Non-pigmented ciliary epithelial cell (primary cell): ENCODE measurements at places on chromosomes 1 and 21.
A peak's percentile ranks its signal among the peaks of the same experiment; 100 is the strongest.

GRCh38 chr1:23551849-23552248 is 7.5 kb downstream of the ID3 start:
- no peak for DNase-seq

- no peak for DNase-seq
These were observed 169.4 kb downstream of the ASTN1 start for GRCh38 chr1:176994931-176995596.

DNA sequence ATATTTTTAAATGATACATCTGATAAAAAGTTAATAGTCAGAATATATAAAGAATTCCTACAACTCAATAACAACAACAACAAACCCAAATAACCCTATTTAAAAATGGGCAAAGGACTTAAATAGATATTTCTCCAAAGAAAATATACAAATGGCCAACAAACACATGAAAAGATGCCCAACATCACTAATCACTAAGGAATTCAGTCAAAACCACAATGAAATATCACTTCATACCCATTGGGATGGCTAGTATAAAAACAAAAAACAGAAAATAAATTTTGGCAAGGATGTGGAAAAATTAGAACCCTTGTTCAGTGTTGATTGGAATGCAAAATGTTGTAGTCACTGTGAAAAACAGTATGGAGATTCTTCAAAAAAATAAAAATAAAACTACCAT is 184.8 kb upstream of the RAB4A start:
- no peak for DNase-seq

DNA sequence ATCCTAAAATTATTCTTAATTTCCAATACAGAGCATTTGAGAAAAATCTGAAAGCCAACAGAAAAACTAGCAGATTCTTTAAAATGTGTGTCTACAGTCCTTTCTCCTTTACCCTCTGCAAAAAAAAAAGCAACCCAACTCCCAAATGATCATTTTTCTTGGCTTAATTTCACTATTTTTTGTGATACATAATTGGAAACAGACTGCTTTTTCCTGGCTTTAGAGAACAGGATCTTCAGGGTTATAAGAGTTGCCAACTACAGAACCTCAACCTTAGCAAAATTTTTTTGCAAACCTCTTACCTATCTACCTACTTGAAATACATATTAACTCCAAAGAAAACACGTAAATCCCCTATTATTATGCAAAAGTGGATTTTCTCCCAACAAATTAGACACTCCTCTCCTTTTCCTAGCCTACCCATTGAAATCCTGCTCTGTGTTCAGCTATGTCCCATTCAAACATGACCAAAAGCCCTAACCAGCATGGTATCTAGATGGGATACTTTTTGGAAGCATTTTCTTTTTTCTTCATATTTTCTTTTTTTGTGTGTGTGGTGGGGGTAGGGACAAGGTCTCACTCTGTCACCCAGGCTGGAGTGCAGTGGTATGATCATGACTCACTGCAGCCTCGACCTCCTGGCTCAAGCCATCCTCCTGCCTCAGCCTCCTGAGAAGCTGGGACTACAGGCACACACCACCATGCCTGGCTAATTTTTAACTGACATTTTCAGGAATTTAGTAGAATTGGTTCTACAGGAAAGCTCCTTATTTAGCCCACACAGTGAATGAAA is 9.0 kb downstream of the TGFBR3 start:
- no peak for DNase-seq

- no peak for DNase-seq
These were observed 104.0 kb downstream of the NIBAN1 start for GRCh38 chr1:184870319-184870718.

GRCh38 chr1:245604979-245605378 is 450.2 kb downstream of the KIF26B start:
- no peak for DNase-seq

DNA sequence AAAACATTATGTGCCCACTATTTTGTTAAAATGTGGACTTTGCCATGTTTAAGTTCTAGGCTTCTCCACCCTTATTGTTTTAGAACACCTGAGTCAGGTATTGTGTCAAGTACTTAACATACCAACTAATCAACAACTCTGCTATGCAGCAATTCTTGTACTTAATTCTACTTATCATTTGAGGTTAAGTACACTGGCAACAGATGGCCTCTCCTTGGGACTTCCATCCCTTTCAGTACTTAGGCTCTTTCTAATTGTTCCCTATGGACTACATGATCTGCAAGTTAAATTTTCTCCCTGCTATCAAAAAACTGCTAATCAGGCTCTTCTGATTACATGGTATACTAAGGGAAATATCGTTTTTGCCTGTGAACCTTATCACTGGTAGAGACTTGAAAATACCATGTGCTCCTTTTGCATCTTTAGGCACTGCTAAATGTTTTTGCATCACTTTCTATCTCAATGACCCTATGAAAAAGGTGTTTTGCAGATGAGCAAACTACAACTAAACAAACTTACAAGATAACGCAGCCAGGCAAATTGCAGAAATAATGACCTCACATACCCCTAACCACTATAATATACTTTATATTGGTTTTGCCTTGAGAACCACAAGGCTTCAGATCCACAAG is 18.9 kb downstream of the SFPQ start:
- DNase-seq, result no peak

DNA sequence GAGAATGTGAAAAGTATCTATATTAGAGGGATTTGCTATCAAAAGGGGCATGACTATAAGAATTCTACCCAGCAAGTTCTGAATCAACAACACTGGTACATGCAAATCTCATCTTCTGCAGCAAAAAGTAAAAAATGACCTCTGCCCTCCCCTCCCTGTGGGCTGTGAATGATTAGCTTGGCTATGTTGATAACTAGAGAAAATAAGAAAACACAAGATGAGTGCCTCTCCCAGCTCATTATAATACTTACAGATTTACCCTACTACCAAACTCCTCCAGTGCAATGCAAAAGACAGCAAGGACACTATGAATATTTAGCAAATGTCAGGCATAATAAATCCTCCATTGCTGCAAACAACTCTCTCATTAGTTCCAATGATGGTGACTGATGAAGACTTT is 102.4 kb downstream of the SLC45A1 start:
- no peak for DNase-seq

GRCh38 chr1:8232036-8232757 is 85.7 kb upstream of the SLC45A1 start:
- no peak for DNase-seq

GRCh38 chr1:233654658-233655280 is 40.9 kb downstream of the KCNK1 start:
- DNase-seq, result no peak

DNA sequence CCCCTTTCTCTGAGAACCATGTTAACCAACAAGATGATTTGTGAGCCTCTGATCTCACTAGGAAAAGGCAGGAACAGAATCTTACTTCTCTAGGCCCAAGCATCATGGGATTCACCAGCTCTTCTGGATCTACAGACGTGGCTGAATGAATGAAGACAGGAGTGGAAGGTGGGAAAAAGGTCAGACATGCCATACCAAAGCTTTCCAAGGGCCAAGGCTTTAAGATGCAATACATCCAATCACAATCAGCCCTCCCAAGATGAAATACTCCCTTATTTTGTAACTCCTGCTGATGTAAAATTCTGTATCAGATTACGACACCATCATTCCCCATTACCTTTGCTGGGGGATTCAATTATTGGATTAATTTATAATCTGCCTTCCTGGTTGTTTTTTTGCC is 80.9 kb downstream of the SSBP3 start:
- no peak for DNase-seq

GRCh38 chr21:34690041-34690792 is 21.4 kb downstream of the CLIC6 start:
- DNase-seq, result no peak

- no peak for DNase-seq
These were observed 1.3 kb upstream of the LIN28A start for GRCh38 chr1:26409191-26409807.

- DNase-seq, result no peak
These were observed 67.3 kb downstream of the ELAVL4 start for GRCh38 chr1:50175719-50176639.

DNA sequence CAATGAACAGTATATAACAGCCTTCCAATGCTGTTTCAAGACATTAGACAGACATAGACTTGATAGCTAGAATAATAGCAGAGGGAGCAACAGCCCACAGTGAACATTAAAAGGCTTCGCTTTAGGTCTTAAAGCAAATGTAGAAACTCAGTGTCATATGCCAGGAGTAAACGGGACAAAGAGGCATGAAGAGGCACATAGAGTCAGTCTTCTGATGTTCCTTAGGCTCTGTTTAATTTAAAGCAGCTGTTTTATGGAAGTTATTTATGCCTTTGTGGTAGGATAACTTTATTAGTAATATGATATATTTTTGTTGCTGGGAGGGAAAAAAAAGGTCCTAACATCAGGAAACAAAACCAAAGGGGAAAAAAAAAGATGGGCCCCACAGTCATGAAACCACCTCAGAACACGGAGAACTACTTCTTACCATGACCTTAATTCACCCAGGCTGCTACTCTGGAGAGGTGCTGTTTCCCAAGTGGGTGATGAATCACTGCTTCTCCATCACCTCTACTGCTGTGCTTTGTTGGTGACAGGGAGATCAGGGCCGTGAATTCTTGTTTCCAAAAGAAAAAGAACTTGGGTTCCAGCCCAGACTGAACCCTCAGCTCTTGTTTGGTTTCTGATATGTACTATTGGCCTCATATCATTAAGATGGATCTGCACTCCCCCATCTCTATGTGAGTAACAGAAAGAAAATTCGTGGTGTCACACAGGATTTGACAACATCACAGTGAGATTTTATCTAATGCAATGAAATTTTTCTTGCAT is 616.9 kb downstream of the KIF26B start:
- DNase-seq, result peak; percentile 81

DNA sequence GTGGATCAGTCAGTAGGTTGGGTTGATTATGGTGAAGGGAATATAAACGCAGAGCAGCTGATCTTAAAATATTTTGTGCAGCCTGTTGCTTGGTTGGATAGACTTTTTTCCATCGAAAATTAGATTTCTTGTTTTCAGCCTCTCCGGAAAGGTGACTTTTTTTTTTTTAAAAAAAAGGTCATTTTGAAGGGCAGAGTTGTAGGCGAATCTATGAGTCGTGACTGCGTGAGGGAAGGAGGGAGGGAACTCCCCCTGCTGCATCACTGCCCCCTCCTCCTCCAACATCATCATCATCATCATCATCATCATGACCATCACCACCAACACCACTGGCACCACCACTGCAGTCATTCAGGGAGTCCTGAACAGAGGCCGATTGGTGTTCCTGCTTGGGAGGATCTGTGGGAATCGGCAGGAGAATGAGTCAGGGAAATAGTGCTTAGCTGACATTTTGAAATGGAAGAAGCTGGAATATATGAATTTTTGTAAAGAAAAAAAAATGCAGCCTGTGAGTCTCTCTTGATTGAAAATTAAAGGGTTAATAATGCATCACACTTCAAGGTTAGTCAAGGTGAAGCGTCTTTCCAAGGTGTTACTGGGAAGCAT is 1.2 kb downstream of the ATP1B1 start:
- no peak for DNase-seq

- DNase-seq, result no peak
These were observed 34.9 kb downstream of the TRIM11 start for GRCh38 chr1:228371741-228372182.

DNA sequence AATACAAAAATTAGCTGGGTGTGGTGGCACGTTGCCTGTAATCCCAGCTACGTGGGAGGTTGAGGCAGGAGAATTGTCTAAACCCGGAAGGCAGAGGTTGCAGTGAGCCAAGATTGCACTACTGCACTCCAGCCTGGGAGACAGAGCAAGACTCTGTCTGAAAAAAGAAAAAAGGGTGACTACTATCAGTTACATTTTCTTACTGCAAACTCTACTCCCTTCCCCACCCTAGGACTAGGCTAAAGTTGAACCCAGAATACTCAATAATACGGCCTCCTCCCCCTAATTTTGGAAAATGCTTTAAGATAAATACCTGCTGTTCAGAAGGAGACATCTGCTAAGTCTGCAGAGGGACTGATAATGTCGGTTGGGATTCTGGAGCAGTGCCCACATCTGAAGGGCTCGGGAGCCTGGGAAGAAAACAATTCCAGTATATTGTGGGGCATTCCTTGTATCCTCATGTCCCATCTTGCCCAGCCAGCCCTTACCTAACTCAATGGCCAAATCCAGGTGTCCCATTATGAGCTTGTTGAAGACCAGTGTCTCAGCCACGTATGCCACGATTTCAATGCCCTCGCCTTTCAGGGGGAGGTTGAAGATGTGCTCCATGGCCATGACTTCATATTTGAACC is 89.7 kb downstream of the ADCY10 start:
- DNase-seq, result no peak

GRCh38 chr1:27960762-27961645 is 1.2 kb downstream of the XKR8 start:
- DNase-seq, result no peak

DNA sequence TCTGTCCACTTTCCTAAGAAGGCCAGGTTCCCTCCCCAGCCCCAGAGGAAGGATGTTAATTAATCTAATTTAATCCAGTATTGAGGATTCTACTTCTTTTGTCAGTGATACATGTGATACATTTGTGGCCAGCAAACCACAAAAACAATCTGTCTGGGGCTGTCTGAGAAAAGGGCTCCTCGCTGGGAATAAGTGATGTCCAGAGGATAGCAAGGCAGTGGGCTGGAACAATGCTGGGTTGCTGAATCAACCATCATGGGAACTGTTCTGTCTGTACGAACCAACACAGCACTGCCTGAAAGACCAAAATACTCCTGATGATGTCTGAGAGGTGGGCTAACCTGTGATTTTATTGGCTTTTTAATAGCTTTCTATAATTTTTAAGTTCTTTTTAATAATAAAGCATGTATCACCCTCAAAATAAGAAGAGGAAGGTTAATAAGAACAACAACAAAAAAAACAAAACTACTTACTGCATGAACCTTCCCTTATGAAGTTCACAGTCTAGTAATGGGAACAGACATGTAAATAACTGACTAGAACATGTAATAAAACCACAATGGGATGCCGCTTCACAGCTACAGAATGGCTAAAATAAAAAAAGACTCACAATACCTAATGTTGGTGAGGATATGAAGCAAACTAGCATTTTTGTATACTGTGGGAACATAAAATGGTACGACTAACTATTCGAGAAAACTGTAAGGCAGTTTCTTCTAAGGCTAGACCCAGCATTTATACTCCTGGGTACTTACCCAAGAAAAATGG is 11.4 kb upstream of the ADAR start:
- DNase-seq, result no peak

DNA sequence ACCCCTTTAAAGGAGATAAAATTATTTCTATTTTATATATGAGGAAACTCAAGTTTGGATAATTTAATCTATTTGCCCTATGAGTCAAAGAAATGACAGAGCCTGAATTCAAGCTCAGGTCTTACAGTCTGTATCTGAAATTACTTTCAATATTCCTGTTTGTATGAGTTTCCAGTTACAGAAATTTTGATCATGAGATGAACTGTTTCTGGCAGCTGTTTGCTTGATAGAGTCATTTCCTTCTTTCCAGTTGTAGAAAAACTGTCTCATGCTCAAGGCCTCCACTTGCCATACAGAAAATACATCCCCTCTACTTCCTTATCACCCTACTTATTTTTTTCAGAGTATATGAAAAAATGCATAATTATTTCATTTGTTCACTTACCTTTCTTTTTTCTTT is 87.6 kb downstream of the PTPRC start:
- peak; percentile 40 for DNase-seq

DNA sequence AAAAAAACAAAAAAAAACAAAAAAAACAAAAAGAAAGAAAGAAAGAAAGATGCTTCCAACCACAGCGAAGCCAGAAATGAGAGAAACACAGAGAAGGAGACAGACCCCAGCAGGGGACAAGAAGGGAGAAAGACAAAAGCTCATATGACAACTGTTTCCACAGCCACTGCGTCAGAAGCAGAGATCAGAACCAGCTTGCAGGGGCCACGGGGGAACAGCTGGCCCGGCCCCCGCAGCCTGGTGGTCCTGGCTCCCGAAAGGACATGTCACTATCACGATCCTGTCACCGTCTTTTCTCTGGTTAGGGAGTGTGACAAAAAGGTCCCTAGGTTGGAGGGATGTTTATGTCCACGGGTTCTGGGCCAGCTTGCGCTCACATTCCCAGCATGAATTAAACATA is 60.7 kb downstream of the ACOT7 start:
- no peak for DNase-seq
